Effector memory CD8-positive, alpha-beta T cell (primary cell): ENCODE measurements at places on chromosomes 6 and 20.

- no peaks in the 10 kb centered on the region for H3K4me1 ChIP-seq
- H3K27ac ChIP-seq: no peak overlapping the region
- no peak overlapping the region for H3K4me3 ChIP-seq
- peaks cover 49% of the 10 kb centered on the region for H3K27me3 ChIP-seq
- DNase-seq: no peak
- no peaks in the 10 kb centered on the region for H3K36me3 ChIP-seq
These were observed 70.4 kb upstream of the NFATC2 start for GRCh38 chr20:51612896-51613295.

- H3K4me1 ChIP-seq: no peaks in the 10 kb centered on the region
- H3K4me3 ChIP-seq: no peak overlapping the region
- H3K36me3 ChIP-seq: no peaks in the 10 kb centered on the region
- peaks cover 33% of the 10 kb centered on the region for H3K27me3 ChIP-seq
- DNase-seq: no peak
- H3K27ac ChIP-seq: no peak overlapping the region
These were observed 42.1 kb downstream of the SPACA1 start for GRCh38 chr6:88089708-88090107.

GRCh38 chr6:25251426-25251825, 27.7 kb upstream of the CARMIL1 start:
- no peak for DNase-seq
- no peaks in the 10 kb centered on the region for H3K36me3 ChIP-seq
- no peak overlapping the region for H3K27ac ChIP-seq

GRCh38 chr6:189676-190075, 102.6 kb upstream of the DUSP22 start:
- H3K27ac ChIP-seq: peak overlapping the region; percentile 98
- peaks cover 40% of the 10 kb centered on the region for H3K4me1 ChIP-seq
- H3K36me3 ChIP-seq: peaks cover 6% of the 10 kb centered on the region
- no peak for DNase-seq
- no peaks in the 10 kb centered on the region for H3K27me3 ChIP-seq

- H3K27ac ChIP-seq: no peak overlapping the region
- no peak overlapping the region for H3K4me3 ChIP-seq
- H3K27me3 ChIP-seq: peaks cover 29% of the 10 kb centered on the region
- H3K4me1 ChIP-seq: no peaks in the 10 kb centered on the region
- no peaks in the 10 kb centered on the region for H3K36me3 ChIP-seq
These were observed 46.7 kb downstream of the PFDN4 start for GRCh38 chr20:54254596-54254995.

- peaks cover 45% of the 10 kb centered on the region for H3K36me3 ChIP-seq
- no peak for DNase-seq
- peak overlapping the region; percentile 24 for H3K27ac ChIP-seq
- no peak overlapping the region for H3K4me3 ChIP-seq
- no peaks in the 10 kb centered on the region for H3K27me3 ChIP-seq
These were observed 75.8 kb downstream of the PREP start for GRCh38 chr6:105326833-105327770.

GRCh38 chr20:53643031-53643832, 49.6 kb upstream of the ZNF217 start:
- H3K36me3 ChIP-seq: peaks cover 7% of the 10 kb centered on the region
- peak overlapping the region; percentile 74 for H3K4me3 ChIP-seq
- H3K27me3 ChIP-seq: no peaks in the 10 kb centered on the region

DNA sequence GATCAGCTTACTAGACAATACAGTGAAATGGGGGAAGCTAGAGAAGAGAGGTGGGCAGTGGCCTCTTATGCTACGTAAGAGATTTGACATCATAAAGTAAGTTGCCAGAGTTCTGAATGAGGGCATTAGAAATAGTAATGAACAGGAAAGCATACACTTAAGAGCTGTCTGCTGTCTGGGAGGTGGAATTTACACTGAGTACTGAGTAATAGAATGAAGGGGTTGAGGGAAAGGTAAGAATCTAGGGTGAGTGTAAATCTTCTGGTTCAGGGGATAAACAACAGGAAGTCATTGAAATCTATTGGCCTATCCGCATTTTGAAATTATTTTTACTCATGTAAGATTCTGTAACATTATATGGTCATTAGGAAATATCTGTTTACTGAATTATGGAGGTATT, 35.8 kb downstream of the HLA-DMB start:
- no peak overlapping the region for H3K27ac ChIP-seq
- H3K4me3 ChIP-seq: no peak overlapping the region
- DNase-seq: no peak
- H3K27me3 ChIP-seq: no peaks in the 10 kb centered on the region
- H3K4me1 ChIP-seq: no peaks in the 10 kb centered on the region
- H3K36me3 ChIP-seq: no peaks in the 10 kb centered on the region

GRCh38 chr6:92701425-92702096, 717.8 kb downstream of the EPHA7 start:
- H3K4me3 ChIP-seq: no peak overlapping the region
- no peaks in the 10 kb centered on the region for H3K4me1 ChIP-seq
- H3K27ac ChIP-seq: no peak overlapping the region
- DNase-seq: no peak
- no peaks in the 10 kb centered on the region for H3K36me3 ChIP-seq

DNA sequence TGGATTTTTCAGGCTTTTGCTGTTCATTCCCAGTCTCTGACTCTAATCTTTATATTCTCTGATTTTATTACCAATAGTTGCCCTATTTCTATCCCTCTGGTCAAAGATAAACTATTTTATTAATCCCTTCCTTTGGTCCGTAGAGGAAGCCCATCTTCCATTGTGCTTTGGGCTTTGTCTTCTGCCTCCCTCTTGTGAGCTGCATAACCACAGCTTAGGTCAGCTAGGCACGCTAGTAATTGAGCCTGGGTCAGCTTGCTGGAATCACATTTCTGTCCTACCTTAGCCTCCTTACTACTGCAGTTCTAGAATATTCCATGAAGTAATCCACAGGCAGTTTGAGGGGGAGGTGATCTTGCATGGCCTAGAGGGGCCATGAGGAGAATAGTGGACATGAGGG, 49.4 kb downstream of the TRMT11 start:
- DNase-seq: no peak
- no peaks in the 10 kb centered on the region for H3K27me3 ChIP-seq
- H3K4me1 ChIP-seq: no peaks in the 10 kb centered on the region
- peaks cover 27% of the 10 kb centered on the region for H3K36me3 ChIP-seq
- no peak overlapping the region for H3K4me3 ChIP-seq

GRCh38 chr20:44089987-44090674, 96.9 kb downstream of the JPH2 start:
- no peak for DNase-seq
- no peak overlapping the region for H3K4me3 ChIP-seq
- H3K27me3 ChIP-seq: peaks cover 52% of the 10 kb centered on the region
- no peaks in the 10 kb centered on the region for H3K4me1 ChIP-seq
- H3K36me3 ChIP-seq: no peaks in the 10 kb centered on the region

DNA sequence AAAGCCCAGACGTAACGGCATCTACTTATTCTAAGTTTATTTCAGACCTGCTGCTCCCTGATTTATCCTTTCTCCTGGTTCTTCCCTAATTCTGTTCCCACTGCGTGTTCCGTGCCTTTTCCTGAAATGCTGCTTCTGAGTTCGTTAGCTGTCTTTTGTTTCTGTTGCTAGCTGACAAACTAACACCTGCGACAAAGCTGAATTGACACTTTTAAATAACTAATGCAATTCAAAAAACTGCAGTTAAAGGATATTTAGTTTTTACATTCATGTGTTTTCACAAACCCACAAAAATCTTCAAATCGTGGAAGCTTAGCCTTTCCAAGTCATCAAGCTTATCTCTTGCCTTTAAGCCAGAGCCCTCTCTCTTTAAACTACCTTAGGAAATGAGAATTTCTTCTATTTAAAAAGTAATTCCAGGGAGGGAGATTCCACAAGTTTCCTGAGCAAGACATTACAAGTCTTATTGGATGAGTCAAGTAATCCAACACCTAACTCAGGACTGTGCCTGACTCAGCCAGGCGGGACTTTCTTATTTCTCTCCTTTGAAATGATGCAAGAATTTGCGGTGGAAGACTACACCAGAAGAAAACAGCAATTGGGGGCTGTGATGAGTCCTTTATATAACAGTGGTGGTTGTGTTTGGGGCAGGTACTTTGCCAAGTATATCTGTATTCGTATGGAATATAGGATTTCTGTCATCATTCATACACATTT, 6.3 kb downstream of the ADTRP start:
- no peak for DNase-seq
- no peak overlapping the region for H3K4me3 ChIP-seq
- no peak overlapping the region for H3K27ac ChIP-seq
- H3K4me1 ChIP-seq: peaks cover 4% of the 10 kb centered on the region

DNA sequence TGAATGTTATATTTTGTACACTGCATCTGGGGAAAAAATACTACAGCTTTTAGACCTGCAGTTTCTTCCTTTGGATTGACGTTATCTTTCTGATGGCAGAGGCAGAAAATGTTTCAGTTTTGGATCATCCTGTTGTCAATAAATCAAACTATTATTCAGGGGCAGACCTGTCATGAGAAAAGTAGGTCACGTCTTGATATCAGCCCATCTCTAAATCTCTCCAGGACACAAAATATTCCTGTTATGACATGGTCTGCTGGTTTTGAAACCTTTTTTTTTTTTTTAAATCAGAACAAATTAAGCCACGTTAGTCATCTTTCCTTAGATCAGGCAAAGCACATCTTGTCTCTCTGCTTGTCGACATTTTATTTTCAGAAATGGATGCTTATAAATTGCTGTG, 24.0 kb downstream of the IL20RA start:
- no peak overlapping the region for H3K27ac ChIP-seq
- no peaks in the 10 kb centered on the region for H3K36me3 ChIP-seq

GRCh38 chr6:109872968-109873545, 105.1 kb upstream of the GPR6 start:
- no peak overlapping the region for H3K4me3 ChIP-seq
- H3K4me1 ChIP-seq: no peaks in the 10 kb centered on the region
- peaks cover 68% of the 10 kb centered on the region for H3K27me3 ChIP-seq
- H3K36me3 ChIP-seq: no peaks in the 10 kb centered on the region
- no peak overlapping the region for H3K27ac ChIP-seq

GRCh38 chr6:27139756-27140579, 107.5 kb upstream of the PRSS16 start:
- H3K36me3 ChIP-seq: peaks cover 21% of the 10 kb centered on the region
- no peaks in the 10 kb centered on the region for H3K27me3 ChIP-seq
- DNase-seq: no peak
- peaks cover 20% of the 10 kb centered on the region for H3K4me1 ChIP-seq

GRCh38 chr6:17501982-17502704, 98.0 kb upstream of the FAM8A1 start:
- no peak overlapping the region for H3K27ac ChIP-seq
- DNase-seq: no peak
- H3K27me3 ChIP-seq: peaks cover 30% of the 10 kb centered on the region
- H3K4me1 ChIP-seq: no peaks in the 10 kb centered on the region

- H3K36me3 ChIP-seq: peaks cover 37% of the 10 kb centered on the region
- H3K4me3 ChIP-seq: peak overlapping the region; percentile 8
- H3K27me3 ChIP-seq: no peaks in the 10 kb centered on the region
- peak overlapping the region; percentile 87 for H3K27ac ChIP-seq
These were observed 11.2 kb downstream of the BCL2L1 start for GRCh38 chr20:31711179-31712111.

GRCh38 chr6:21753241-21754108, 159.9 kb downstream of the SOX4 start:
- no peak overlapping the region for H3K4me3 ChIP-seq
- no peak for DNase-seq
- no peak overlapping the region for H3K27ac ChIP-seq
- H3K4me1 ChIP-seq: no peaks in the 10 kb centered on the region
- no peaks in the 10 kb centered on the region for H3K36me3 ChIP-seq
- no peaks in the 10 kb centered on the region for H3K27me3 ChIP-seq

- DNase-seq: no peak
- H3K4me3 ChIP-seq: no peak overlapping the region
- H3K27me3 ChIP-seq: peaks cover 21% of the 10 kb centered on the region
- no peaks in the 10 kb centered on the region for H3K4me1 ChIP-seq
These were observed 113.0 kb downstream of the MTFR2 start for GRCh38 chr6:136137008-136137692.

- no peak overlapping the region for H3K27ac ChIP-seq
- no peak overlapping the region for H3K4me3 ChIP-seq
- H3K4me1 ChIP-seq: no peaks in the 10 kb centered on the region
- DNase-seq: no peak
- no peaks in the 10 kb centered on the region for H3K36me3 ChIP-seq
These were observed 80.3 kb upstream of the HTR1E start for GRCh38 chr6:86856937-86857563.

DNA sequence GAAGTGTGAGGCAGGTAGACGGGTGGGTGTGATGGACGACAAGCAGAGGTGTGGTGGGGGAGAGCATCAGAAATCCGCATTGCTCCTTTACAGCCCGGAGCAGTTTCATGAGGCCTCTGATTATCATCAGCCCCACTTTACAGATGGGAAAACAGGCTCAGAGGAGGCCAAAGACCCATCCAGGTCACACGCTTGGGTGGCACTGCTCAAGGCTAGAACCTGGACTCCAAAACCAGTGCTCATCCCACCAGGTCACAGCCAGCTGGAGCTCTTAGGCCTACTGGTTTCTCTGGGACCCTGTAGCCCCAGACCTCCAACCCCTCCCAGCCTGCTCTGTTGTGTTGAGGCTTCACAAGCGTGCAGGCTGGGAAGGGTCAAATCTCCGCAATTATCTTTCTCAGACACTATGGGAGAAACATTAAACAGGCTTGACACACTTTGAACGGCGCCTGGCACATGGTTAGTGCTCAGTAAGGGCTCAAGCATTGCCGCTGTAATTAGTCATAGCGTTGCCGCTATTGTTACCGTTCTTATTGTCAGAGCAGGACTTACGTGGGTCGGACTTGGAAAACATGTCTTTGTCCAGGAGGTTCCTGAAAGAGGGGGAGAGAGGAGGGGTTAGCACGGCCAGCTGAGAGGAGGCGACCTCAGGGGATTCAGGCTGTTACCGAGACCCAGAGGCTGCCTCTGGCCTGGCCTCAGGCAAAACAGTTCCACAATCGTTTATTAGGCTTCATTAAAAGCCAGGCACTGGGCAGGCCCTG, 16.6 kb downstream of the CPNE5 start:
- H3K36me3 ChIP-seq: no peaks in the 10 kb centered on the region
- H3K4me1 ChIP-seq: peaks cover 5% of the 10 kb centered on the region
- peaks cover 53% of the 10 kb centered on the region for H3K27me3 ChIP-seq

- H3K4me3 ChIP-seq: no peak overlapping the region
- H3K27me3 ChIP-seq: peaks cover 32% of the 10 kb centered on the region
- H3K4me1 ChIP-seq: no peaks in the 10 kb centered on the region
- H3K27ac ChIP-seq: no peak overlapping the region
- H3K36me3 ChIP-seq: no peaks in the 10 kb centered on the region
- no peak for DNase-seq
These were observed 7.5 kb downstream of the ID4 start for GRCh38 chr6:19844689-19845088.

DNA sequence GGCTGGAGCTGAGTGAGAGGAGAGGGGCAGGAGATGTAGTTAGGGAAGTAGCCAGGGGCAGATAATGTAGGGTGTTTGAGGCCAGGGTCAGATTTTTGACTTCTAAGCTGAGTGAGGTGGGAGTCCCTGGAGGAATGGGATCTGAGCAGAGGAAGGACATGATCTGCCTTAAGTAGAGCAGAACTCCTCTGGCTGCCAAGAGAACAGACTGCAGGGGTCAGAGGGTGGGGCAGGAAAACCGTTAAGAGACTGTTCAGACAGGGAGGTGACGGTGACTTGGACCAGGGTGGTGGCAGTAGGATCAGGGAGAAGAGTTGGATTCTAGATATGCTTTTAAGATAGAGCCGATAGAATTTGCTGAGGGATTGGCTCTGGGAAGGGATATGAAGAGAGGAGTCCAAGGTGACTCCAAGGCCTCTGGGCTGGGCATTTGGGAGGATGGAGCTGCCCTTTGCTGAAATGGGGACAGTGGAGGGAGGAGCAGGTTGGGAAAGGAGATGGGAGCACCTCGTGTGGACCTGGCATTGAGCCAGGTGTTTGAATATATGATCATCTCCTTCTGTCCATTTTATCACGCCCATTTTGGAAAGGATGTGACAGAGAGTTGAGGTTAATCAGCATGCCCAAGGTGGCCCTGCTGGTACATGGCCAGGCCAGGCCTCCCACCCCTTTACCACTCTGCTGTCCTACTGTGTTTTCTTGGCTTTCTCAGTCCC, 18.8 kb downstream of the EYA2 start:
- H3K27me3 ChIP-seq: peaks cover 46% of the 10 kb centered on the region
- H3K27ac ChIP-seq: no peak overlapping the region
